ENCODE measurements at places on chromosomes 6 and 20.

GRCh38 chr6:120395784-120396183 lies 938.5 kb downstream of the TBC1D32 start:
- no peak for DNase-seq

DNA sequence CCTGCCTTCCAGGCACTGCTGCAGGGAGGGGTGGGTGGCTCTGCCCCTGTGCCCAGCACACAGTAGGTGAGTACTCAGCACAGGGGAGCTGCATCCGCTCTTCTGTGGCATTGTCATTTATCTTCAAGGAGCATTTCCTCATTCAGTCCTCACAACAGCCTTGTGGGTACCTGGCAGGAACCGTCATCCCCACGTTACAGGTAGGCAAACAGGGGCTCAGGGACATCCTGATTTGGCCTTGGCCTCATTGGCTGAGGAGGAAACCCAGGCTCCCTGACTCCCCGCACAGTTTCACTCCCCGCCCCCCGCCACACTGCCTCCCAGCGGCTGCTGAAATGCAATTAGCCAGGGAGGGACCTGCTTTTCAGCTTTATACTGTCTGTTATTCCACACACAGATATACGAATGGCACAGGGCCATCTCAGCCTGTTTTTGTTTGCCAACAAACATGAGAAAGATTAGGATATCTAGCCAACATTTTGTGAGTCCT lies 24.2 kb upstream of the PNPLA1 start:
- DNase-seq: no peak

DNA sequence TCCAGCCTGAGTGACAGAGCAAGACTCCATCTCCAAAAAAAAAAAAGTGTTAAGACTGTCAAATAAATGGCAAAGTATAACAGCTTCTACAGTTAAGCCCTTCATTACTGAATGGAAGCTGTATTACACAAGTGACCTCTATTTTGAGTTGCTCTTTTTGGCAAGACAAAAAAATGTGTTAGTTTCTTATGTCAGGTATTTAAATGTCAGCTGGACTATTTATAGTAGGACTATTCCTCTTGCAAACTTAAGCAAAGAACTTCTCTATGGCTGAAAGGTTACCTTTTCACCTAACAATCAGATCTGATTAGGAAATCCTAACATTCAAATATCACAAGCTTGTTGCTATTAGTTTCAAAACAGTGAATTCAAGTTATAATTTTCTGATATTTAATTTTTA lies 12.4 kb downstream of the UBE2V1 start:
- no peak for DNase-seq

DNA sequence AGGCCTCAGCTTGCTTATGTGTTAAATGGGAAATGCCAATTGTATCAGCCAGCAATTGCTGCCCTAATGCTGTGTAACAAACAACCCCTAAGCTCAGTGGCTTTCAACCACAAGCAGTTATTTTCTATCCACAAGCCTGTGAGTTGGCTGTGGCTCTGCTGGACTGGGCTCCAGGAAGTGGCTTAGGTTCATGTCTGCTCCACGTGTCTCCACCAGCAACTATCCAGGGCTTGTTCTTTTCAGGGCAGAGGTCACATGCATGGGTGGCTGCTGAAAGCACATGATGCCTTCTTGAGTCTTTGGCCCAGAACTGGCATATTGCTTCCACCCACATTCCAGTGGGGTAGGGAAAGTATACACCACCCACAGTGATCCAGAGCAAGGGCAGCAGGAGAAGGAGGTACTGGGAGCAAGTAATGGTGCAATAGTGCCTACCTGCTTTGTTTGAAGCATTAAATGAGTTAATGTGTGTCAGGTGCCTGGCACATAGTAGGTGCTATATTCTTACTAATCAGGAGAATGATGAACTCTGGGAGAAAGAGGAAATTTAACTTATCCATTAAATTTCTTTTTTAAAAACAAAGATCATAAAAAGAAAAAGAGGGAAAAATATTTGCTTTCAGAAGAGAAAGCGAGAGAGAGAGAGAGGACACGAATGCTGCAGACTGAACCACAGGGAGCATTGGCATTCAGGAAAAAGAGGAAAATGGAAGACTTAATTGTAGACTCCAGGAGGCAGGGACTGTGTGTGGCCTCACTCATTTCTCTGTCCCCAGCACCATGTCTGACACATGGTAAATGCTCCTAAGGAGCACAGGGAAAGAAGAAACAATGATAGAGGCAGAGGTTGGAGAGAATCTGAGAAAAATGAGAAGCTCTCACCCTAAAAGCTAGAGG lies 25.2 kb upstream of the RNF24 start:
- DNase-seq: no peak

DNA sequence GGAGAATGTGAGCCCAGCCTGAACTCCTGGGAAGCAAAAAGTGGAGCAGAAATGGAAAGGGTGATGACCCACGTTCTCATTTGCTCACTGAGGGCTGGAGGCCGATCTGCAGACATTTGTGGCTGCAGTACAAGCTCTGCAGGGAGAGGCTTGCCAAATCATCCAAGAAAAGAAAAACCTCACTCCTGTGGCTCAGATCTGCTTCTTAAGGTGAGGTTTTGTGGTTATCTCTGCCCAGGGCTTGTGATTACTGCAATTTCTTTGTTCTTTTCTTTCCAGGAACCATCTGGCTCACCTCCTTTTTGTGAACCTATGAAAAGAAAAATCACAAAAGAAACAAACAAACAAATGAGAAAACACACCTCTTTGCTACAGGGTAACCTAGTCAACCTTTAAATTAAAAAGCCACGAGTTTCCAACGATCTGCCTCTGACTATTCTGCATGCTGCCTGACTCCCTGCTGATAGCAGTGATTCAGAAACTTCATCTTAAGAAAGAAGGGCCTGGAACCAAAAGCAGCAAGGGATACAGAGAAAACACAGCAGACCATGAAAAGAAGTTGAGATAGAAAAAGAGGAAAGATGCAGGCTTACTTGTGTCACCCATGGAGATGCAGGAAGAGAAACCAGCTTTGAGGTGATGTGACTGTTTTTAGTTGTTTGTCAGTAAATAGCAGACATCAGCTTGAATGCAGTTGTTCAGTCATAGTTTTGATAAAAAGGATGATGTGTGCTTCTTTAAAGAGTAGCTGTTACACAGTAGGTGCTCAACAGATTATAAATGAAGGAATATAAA lies 165.1 kb downstream of the LMBRD1 start:
- DNase-seq: no peak

DNA sequence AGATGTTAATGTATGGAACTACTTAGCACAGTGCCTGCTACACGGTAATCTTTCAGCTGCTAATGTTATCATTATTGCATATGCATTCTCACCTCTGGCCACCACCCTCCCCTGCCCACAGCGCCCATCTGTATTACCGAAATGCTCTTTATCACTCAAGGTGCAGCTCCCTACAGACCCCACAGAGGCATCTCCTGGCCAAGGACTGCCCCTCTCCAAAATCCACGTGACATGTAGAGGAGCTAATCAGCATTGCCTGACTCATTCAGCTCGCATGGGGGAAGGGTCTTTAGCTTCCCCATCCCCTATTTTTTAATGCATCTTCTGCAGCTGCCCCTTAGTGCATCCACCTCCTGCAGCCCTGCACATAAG lies 41.8 kb downstream of the SLC22A23 start:
- DNase-seq: no peak

- DNase-seq: no peak
These were observed 779.3 kb upstream of the CITED2 start for GRCh38 chr6:140153703-140154102.

- DNase-seq: no peak
These were observed 98.7 kb downstream of the COL21A1 start for GRCh38 chr6:56148488-56149186.

GRCh38 chr6:12356983-12357972 lies 67.1 kb downstream of the EDN1 start:
- DNase-seq: no peak

GRCh38 chr6:53651205-53651763 lies 14.3 kb downstream of the KLHL31 start:
- peak; percentile 49 for DNase-seq

DNA sequence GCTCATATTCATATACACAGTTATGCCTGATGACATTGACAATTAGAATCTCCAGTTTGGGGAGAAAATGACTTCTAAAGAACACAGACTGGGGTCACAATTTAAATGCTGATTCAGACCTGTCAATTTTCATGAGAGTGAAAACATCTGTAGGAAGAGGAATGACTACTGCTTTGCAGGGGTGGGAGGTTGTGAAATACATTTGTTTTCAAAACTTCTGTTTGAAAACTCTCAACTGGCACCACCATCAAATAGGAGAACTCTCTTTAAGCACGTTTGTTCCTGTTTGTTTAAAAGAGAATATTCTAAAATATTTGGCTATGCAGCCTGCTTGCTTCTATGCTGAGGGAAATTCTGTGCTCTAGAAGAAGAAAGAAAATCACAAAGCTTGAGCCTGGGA lies 50.8 kb upstream of the ADGRF5 start:
- no peak for DNase-seq

GRCh38 chr6:164695896-164696295 lies 613.5 kb downstream of the C6orf118 start:
- no peak for DNase-seq

DNA sequence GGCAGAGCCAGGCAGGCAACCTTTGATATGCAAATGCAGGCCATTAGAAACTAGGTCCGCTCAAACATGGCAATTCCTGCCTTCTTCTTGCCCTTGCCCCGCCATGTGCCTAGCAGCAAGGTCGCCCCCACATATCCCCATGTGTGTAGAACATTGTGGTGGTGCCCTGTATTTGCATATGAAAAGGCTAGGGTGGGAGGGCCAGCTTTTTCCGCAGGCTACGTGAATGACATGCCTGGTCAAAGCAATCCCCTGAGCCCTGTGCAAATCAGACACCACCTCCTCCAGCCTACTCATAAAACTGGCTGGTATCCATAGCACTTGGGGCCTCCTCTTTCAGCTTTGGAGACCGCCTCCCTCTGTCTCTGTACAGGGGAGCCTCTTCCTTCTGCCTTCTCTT lies 31.6 kb downstream of the GSTA2 start:
- DNase-seq: no peak

- no peak for DNase-seq
These were observed 98.3 kb downstream of the CDH26 start for GRCh38 chr20:60056407-60057122.

DNA sequence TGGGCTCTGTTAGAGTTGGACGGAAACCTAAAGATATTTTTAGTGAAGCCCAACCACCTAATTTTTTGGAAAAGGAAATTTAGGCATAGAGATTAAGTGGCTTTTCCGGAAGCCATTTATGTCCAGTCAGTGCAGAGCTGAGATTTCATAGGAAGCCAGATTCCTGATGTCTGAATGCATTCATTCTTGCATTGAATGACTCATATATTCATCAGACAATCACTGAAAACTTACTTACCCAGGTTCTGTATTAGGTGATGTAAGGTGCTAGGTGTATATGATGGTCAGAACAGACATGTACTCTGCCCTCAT lies 4.1 kb downstream of the SH3BGRL2 start:
- no peak for DNase-seq

DNA sequence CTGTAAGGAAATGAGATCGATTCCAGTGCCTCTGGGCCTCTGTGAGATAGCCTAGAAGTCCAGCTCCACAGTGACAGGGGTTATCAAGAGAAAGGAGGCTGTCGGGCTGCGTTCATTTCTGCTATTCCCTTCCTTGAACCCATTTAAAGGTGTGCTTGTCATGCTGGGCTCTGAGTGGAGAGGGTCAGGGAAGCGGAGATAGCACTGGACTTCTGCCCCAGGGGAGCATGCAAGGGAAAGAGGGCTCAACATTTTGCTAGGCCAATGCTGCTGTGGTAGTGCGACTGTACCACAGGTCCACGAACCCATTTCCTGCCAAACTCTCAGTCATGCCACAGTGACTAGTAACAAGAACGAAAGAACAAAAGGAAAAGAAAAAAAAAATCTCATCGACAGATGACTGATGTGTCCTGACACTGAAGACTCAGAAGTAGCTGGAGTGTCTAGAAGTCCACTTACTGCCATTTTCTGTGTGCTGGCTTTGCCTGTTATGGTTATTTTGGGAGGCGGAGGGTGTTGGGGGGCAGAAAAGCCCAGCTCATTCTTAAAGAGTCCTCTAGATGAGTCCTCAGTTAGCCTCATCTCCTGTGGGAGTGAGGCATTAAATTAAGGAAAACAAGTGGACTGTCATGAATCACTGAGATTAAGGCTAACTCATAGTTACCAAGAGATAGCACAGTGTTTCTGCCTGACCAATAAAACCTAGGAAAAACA lies 8.1 kb downstream of the NEDD9 start:
- no peak for DNase-seq

DNA sequence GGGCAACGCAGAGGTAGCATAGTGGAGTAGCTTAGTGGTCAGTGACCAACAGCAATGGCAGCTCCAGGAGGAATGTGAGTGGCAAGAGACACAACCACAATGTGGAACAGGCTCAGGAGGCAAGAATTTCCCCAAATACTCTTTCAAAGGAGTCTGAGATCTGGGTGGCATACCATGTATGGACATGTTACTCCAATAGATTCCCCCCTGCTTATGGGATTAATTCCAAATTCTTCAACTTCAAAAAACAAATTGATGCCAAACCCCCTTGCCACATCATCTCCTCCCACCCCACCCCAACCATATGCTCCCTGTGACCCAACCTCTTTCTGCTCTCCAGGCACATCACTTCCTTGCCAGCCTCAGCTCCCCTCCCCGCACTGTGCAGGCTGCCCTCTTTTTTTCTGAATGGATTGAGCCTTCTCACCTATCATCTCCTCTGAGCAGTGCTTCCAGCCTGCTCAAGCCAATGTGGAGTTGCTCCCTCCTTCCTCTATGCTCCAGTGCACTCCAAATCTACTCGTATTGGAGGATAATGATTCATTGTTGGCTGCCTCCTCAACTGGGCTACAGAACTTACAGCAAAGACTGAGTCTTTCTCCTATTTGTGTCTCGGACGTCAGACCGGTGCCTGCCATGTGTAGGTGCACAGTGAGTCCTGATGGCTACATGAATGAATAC lies 93.0 kb upstream of the CEP85L start:
- DNase-seq: no peak

DNA sequence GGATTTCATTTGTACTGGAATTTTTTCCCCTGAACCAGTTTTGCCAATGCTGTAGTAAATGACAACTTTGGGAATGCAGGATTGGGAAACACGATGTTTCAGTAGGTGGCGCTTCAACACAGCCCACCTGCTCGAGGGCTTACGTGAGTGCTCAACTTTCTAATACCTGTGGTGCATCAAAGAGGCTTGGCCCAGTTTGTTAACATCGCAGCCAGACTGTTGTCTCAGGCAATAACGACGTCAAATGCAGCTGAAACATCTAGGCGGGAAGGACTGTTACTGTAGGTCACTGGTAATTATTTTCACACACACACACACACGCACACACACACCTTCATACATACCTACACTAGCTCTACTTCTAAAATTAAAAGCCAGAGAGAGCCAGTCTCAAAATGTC lies 815.5 kb upstream of the SLC35B3 start:
- DNase-seq: no peak

GRCh38 chr6:39309942-39310531 lies 4.2 kb downstream of the KCNK17 start:
- DNase-seq: no peak

DNA sequence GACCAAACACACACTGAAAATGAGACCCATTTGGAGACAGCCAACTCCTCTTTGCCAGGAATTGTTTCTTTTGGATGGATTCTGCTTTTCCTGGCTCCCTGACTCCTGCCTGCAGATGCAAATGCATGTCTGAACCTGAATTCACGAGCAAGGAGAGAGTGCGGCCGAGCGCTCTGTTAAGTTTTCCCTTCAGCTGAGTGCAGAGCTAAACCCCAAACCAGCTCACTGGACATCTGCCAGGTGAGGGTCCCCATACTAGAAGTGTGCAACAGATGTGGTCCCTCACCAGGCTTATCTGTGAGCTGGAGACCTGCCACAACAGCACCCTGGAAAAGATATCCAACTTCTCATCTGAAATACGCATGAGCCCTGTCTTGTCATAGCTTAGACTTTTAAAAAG lies 59.0 kb downstream of the CD164 start:
- no peak for DNase-seq

Measured in stimulated activated CD8-positive, alpha-beta memory T cell treated with anti-CD3 and anti-CD28 coated beads, Interleukin-15, amount 100 ng/mL, for 4 hours (primary cell).